IMR-90 (cell line): ENCODE measurements at places on chromosomes 6 and 20. TPM values are rescaled to one million over a fixed set of nuclear protein-coding genes. Genes with fewer than 3 reads are reported as not detected.

DNA sequence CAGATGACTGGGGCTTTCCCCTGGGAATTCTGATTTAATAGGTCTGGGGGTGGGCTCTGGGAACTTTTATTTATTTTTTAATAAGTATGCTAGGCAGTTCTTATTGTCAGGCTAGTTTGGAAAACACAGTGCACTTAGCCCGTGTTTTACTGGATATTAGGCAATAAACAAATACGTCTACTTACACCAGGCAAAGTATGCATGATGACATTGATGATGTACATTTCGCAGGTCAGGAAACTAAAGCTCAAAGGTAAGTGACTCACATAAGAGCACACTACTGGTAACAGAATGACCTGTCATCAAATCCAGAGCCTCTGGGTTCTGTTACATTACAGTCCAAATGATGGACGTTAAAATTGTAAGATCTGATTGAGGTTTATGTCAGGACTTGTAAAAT lies 144.4 kb upstream of the EXOC2 start:
- no peak overlapping the region for H3K4me3 ChIP-seq
- no peaks in the 10 kb centered on the region for H3K27me3 ChIP-seq
- H3K36me3 ChIP-seq, result no peaks in the 10 kb centered on the region

DNA sequence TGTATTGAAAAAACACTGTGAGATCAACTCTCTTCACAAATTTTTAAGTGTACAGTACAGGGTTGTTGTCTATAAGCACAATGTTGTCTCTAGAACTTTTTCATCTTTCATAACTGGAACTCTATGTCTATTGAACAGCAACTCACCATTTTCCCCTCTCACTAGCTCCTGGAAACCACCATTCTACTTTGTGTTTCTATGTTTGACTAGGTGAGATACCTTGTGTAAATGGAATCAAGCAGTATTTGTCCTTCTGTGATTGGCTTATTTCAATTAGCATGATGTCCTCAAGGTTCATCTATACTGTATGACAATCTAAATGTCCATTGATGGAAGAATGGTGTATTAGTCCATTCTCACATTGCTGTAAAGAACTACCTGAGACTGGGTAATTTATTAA lies 210.1 kb upstream of the FUT9 start:
- DNase-seq, result no peak
- no peak overlapping the region for H3K4me3 ChIP-seq
- no peaks in the 10 kb centered on the region for H3K27me3 ChIP-seq
- no peaks in the 10 kb centered on the region for H3K4me1 ChIP-seq
- no peak overlapping the region for H3K27ac ChIP-seq
- H3K36me3 ChIP-seq, result no peaks in the 10 kb centered on the region

GRCh38 chr6:101582792-101583191 lies 189.3 kb downstream of the GRIK2 start:
- H3K36me3 ChIP-seq, result no peaks in the 10 kb centered on the region
- H3K4me3 ChIP-seq, result no peak overlapping the region
- no peak for DNase-seq

- peaks cover 9% of the 10 kb centered on the region for H3K27me3 ChIP-seq
- peaks cover 2% of the 10 kb centered on the region; the same call in 1 of the 2 replicates for H3K4me1 ChIP-seq
- no peaks in the 10 kb centered on the region for H3K36me3 ChIP-seq
- DNase-seq, result peak; percentile 56
- H3K27ac ChIP-seq, result no peak overlapping the region
These were observed 129.3 kb upstream of the UST start for GRCh38 chr6:148617530-148617929.

Gene ZNF512B
- 6.4 and 6.5 TPM in 2 replicates for total RNA-seq

Gene LIN28B
- not detected in 2 replicates for total RNA-seq

Gene CGA
- total RNA-seq, result not detected in 2 replicates

Gene CEP57L1
- 21.9 and 28.3 TPM in 2 replicates for total RNA-seq
